ENCODE measurements at places on chromosomes 7 and 10.

- no peak for DNase-seq
Observed at GRCh38 chr10:6643962-6644361, 63.9 kb upstream of the PRKCQ start.

- DNase-seq = no peak
Observed at GRCh38 chr7:68604541-68604940, 993.7 kb upstream of the AUTS2 start.

GRCh38 chr10:103667356-103667755 lies 173.9 kb downstream of the NEURL1 start:
- DNase-seq = no peak

- DNase-seq = peak; percentile 40
Observed at GRCh38 chr7:131183611-131184119, 144.0 kb upstream of the MKLN1 start.

- DNase-seq = peak; percentile 45
Observed at GRCh38 chr10:24463611-24464426, 254.9 kb downstream of the KIAA1217 start.

DNA sequence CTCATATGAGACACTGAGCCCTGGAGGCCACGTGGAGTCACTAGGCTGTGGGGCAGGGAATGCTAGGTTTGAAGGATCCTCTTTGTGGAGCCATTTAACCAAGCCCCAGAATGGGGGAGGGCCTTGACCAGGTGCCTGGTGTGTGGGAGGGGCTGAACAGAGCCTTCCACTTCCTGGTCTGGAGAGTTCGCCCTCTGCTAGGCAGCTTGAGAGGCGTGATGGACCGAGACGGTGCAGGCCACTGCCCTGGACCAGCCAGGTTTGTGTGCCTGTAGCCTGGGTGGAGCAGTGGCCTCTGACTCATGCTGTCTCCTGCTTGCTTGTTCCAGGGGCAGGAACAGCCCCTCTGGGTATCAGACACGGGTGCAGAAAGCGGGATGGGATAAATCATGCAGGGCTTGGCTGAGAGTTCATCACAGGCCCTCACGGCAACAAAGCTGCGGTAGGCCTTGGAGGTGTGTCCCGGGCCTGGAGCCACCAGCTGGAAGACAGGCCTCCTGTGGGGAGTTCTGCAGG lies 27.4 kb downstream of the ADAMTS14 start:
- DNase-seq = no peak

- DNase-seq = no peak
Observed at GRCh38 chr10:4013651-4014121, 228.7 kb upstream of the KLF6 start.

Measured in Jurkat, Clone E6-1 (cell line).